Fibroblast of upper back skin (primary cell): ENCODE measurements at places on chromosomes 3 and 15.

- DNase-seq: no peak
These were observed 357.8 kb downstream of the VPS13C start for GRCh38 chr15:61702224-61703020.

DNA sequence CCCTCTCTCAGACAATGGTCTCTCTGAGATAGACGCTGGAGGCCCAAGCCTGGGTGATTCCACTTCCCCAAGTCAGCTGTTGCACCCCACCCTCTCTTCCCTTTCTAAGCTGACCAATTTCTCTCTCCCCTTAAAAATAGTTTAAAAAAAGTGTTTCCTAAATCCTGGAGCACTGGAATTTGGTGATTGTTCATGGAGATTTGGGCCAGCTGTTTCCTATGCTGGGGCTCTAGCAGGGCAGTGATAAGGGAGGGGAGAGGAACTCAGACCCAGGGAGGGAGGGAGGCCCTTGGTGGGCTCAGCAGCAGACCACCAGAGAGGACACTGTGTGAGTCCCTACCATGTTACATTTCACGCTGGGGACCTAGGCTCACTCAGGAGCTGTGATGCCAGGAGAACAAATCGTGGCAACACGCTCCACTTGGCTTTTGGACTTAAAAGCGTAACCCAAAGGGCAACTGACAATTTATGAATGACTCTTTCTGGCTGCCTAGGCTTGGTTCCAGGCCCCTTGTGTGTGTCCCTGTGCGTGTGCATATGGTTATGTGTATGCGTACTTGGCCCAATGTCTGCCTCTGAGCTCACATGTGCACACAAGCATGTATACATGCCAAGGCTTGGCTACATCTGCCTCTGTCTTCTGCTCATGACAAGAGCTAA, 59.8 kb upstream of the INSYN1 start:
- DNase-seq: no peak

DNA sequence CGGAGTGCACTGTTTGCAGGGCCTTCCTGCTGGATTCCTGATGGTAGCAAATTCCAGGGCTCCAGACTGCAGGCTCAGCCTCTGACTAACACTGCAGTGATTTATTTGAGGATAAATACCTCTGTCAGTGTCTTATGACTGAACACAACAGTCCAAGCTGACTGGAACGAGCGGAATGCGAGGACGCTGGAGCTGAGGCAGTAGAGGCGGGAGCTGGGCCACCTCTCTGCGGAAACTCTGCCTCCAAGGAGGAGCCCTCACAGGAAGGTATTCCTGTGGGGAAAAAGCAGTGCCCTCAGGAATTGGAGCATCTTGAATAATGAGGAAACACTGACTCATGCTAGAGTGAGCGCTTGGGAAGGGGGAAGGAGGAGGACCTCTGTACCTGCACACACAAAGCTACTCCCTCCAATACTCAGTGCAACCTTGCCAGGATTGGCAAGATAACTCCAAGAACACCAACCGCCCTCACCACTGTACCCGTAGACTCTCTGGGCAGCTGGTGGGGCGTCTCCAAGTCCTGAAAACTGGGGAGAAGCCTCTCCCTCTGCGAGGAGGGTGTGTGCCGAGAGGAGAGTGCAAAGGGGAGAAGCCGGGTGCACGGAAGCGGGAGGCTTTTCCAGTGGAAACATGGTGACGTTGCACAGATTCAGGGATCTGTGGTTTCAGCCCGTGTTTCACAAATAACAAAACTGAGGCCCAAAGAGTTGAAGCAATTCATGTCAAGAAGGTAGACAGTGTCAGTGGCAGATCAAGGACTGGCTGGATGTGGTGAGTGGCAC, 43.0 kb downstream of the VGLL4 start:
- peak; percentile 100 for DNase-seq

- DNase-seq: peak; percentile 41
These were observed 13.0 kb downstream of the P2RY12 start for GRCh38 chr3:151371526-151371925.

DNA sequence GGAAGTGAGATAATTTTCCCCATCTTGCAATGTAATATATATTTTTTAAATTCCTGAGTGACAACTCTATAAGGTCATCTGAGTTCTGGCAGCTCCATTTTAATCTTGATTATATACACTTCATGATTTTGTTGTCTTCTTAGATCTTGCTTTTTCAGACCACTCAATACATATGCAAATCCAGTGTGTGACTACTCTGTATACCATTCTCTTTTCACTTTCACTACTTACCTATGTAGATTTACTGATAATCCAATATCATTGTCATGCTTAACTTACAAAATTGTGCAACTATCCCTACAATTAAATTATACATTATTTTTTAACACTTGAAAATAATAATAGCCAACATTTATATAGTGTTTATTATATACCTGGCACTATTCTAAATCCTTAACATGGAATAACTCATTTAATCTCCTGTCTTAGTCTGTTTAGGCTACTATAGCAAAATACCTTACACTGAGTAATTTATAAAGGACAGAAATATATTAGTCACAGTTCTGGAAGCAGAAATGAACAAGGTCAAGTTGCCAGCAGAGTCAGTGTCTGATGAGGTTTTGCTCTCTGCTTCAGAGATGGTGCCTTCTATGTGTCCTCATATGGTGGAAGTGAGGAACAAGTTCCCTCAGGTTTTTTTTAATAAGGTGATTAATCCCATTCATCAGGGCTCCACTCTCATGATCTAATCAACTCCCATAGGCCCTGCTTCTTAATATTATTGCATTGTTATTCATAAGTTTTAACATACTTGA, 338.5 kb downstream of the TUSC7 start:
- DNase-seq: no peak

DNA sequence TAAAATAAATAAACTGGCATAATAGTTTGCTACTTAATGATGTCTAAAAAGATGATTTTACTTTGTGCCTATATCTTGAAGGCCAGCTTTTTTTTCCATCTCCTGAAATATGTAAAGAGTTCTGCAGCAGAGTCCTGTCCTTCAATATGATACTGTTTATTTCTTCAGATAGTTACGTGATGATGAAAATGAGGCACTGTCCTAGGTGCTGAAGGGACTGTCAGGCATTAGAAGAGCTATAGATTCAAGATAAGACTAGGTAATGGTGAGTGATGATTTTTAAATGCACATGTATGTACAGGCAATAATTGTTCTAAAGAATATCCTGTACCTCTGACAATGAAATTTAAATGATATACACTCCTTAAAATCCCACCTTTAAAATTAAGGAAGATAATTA, 326.9 kb upstream of the DNAJC19 start:
- peak; percentile 36 for DNase-seq

- no peak for DNase-seq
These were observed 469.6 kb downstream of the SI start for GRCh38 chr3:164608554-164609276.

GRCh38 chr3:16978234-16978920, 93.6 kb downstream of the PLCL2 start:
- DNase-seq: peak; percentile 22

- DNase-seq: no peak
These were observed 2.5 kb downstream of the SLC22A13 start for GRCh38 chr3:38268087-38268486.

DNA sequence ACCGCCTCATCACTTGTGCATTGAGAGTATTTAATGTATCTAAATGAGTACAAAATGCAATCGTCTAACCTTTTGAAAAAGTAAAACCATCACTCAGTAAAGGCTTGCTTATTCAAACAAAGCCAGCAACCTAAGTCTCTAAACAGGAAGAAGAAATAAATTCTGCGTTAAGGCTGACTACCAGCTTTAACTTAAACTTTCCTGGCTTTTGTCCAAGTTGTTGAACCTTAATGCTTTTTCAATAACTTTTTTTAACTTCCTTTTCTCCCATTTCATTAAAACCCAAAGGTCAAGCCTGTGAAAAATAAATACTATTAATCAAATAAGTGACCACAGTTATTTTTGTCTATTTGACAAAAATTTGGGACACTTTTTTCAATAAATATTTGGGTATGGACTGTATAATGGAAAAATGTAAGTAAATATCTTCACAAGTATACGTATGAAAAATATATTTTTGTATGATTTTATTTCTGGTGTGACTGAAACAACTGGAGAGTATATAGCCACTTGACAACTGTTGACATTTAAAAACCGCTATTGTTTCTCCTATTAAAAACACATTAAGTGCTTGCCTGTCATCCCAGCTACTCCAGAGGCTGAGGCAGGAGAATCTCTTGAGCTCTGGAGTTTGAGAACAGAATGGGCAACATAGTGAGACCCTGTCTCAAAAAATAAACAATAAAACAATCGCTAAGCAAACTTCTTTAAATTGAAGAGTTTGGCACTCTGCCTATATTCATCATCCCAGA, 2.9 kb downstream of the KLHL24 start:
- no peak for DNase-seq

DNA sequence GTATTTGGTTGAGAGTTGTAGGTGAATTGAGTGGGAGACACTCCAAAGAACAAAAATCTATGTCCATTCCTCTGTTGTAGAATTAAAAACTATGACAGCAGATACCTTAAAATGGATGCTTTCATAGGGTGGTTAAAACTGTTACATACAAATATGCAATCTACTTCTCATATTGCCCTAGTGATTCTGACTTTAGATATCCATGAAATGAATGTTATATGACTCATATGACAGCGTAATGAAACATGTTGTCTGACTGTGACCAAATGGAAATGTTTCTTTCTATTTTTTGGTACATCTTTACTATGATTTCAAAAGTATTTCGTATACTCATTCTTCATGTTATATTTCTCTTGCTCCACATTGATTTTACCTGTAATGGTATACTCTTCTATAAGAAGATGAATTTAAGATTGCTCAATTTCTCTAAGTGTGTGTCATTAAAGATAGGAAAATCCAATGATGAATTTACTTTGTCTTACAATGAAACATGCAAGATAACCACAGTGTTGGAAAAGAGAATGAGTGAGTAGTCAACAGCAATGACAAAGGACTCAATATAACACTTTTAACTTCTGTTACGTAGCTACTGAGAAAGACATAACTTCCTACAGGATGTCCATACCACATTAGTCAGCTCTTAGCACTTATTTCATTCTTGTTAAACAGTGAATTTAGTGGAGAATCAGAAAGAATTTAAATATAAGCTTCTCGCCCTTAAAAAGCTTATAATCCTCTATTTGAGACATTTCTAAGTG, 79.3 kb upstream of the LSAMP start:
- DNase-seq: peak; percentile 74

DNA sequence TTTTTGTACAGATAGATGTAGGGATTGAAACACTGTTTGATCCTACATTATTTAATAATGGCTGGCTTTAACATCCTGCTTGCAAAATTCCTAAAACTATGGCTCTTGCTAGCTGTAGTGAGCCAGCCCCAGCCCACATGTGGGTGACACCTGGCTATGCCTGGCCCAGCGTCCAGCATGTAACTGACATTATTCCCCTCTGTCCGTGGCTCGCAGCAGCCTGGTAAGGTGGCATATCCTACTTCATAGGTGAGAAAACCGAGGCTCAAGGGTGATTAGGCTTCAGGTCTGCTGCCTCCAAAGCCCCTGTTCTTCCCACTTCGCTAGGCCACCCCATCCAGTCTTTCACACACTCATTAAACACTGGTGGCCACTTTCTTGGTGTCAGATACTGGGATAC, 1.6 kb downstream of the CALML4 start:
- no peak for DNase-seq

DNA sequence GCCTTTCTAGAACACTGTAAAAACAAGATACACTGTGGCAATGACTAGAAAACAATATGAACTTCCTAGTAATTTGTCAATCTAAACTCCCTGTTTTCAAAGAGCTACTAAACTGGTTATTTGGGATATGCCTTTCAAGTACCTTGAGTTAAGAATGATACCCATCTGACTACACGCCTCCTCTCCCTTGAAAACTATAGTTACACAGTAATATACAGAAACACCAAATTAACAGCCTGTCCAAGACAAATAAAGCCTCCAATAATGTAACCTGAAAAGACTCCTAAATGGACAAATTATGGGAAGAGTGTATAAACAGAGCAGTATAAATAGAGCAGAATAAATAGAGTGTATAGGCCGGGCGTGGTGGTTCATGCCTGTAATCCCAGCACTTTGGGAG, 70.1 kb downstream of the SMARCC1 start:
- DNase-seq: no peak

GRCh38 chr3:187027531-187028278, 97.4 kb downstream of the ST6GAL1 start:
- DNase-seq: no peak

- no peak for DNase-seq
These were observed 148.8 kb upstream of the NDN start for GRCh38 chr15:23835953-23836352.

GRCh38 chr15:91521996-91522395, 331.5 kb upstream of the SLCO3A1 start:
- DNase-seq: peak; percentile 87

- DNase-seq: peak; percentile 98
These were observed 119.6 kb downstream of the ASB7 start for GRCh38 chr15:100721758-100722550.

- no peak for DNase-seq
These were observed 6.0 kb downstream of the TIPARP start for GRCh38 chr3:156680243-156680914.

DNA sequence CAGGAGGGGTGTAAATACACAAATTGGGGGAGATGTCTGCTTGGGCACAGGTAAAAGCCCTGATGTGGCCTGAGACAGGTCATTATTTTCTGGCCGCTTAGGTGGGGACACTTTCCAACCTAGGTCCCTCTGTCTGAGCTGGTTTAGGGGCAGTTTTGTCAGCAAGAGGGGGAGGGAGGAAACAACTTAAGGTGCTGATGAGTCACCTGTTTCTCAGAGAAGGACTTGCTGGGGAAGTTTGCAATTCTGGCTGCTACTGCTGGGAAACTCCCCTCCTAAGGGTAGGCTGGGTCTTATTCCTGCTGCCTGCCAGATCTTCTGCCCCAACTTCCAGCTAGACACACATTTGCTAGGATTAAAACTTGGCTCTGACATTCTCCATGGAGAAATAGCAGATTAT, 4.8 kb upstream of the RHOV start:
- DNase-seq: no peak

- peak; percentile 44 for DNase-seq
These were observed 93.2 kb upstream of the RNF7 start for GRCh38 chr3:141644931-141645330.

DNA sequence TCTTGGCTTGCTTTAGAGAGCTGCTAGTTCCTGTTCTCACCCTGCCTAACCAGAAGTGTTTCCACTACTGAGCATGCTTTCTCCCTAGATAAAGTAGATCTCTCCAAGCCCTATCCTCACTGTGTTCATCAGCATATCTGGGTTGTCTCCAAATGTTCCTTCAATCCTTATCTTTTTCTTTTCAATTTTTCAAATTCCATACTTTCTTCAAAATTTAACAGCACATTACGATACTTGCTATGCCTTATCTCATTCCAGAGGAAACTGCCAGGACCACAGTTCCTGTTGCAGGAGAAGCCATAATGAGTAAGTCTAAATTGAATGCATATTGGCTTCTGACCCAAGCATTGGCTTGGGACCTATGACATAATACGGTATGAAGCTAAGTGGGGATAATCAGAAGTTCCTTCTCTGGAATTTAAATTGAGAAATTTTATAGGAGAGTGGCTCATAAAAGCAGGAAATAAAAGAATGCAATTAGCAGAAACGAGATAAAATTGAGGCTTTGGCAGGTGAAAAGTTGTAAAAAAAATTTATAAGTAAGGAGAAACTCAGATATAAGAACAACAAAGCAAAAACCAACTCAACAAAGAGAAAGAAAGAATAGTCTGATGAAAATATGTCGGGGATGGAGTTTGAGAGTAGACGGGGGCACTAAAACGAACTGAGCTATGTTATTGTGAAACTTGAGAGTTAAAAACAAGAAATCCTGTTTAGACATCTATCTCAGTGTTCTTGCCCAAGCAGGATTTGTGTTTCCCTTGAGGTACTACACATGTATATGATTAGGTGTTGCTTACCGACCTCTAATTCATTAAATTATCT, 631.7 kb upstream of the CCDC54 start:
- peak; percentile 74 for DNase-seq
